ENCODE measurements at places on chromosomes 3 and 15.
A peak's percentile ranks its signal among the peaks of the same experiment; 100 is the strongest.

GRCh38 chr3:75329476-75330097, 334.5 kb upstream of the FRG2C start:
- no peak for DNase-seq

- no peak for DNase-seq
These were observed 157.3 kb downstream of the WNT5A start for GRCh38 chr3:55329849-55330248.

GRCh38 chr3:11510356-11510755, 133.4 kb downstream of the VGLL4 start:
- no peak for DNase-seq

DNA sequence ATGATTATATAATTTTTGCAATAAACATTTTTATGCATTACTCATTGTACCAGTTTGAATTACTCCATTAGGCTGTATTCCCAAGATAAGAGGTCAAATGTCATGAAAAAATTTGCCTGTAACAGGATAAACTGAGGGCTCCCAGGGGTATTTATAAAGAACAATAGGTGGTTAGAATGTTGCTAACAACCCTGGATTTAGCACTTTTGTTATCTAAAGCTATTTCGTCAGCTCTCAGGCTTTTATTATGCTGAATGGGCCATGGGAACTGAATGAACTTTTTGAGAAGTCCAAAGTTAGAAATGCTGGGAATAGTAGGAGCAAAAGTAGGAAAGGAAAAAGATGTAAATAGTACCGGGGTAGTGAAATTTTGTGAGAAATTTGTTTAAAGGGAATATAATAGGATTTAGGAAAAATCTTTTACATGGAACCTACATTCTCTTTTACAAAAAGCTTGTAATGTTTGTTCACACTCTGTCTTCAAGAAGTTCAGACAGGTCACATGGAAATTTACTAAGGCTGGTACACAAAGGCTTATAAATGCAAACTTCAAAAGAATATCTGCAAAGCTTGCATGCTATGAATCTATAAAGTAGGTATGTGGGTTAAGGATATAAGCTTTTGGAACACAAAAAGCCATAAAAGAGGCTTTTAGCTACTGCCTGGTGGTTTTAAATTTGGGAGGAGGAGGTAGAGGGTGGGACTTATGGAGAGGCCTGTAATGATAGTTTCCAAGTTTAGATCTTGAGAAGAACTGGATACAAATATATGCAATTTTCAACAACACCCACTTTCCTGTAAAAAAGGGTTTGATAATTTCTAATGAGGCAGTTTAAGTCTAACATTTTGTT, 445.8 kb upstream of the NAALADL2 start:
- no peak for DNase-seq

DNA sequence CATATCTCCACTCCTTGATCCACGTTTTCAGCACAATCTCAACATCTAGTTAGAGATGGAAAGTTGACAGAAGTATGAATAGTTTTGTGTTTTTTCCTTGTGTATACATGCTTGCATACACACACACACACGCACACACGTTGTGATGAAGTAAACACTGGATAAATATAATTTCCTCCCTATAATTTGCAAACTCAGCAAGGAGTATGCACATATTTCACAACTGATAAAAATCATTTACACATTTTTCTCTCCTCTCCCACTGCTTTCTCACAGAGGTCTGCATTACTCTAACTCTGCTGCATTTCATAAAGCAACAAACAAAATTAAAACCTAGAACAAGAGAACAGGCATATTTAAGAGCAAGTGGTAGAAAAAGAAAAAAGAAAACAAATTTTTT, 320.9 kb downstream of the ERC2 start:
- no peak for DNase-seq

GRCh38 chr3:141507392-141508066, 20.7 kb downstream of the RASA2 start:
- DNase-seq, result no peak

GRCh38 chr3:30723211-30723610, 116.8 kb downstream of the TGFBR2 start:
- no peak for DNase-seq

GRCh38 chr3:176479248-176479647, 718.0 kb downstream of the TBL1XR1 start:
- no peak for DNase-seq

GRCh38 chr3:5187920-5188418, 462 bp downstream of the EDEM1 start:
- peak; percentile 72 for DNase-seq

GRCh38 chr15:78508272-78508671, 895 bp downstream of the HYKK start:
- DNase-seq, result no peak

- DNase-seq, result no peak
These were observed 16.2 kb downstream of the XPC start for GRCh38 chr3:14162178-14162577.

DNA sequence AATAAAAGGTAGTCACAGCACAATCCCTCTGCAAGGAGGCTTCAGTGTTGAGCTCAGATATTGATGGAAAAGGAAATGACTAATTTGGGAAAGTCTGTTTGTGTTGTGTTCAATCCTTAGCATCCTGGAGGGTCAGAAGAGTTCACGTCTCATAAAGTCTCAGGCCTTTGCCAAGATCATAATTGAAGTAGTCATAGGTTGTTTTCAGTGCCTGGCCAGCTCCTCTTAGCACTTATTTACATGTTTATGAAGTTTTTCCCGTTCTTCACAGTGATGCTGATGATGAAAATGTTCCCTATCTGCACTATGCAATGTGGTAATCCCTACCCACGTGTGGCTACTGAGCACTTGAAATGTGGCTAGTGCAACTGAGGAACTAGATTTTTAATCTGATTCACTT, 61.6 kb upstream of the TGFBR2 start:
- peak; percentile 27 for DNase-seq

DNA sequence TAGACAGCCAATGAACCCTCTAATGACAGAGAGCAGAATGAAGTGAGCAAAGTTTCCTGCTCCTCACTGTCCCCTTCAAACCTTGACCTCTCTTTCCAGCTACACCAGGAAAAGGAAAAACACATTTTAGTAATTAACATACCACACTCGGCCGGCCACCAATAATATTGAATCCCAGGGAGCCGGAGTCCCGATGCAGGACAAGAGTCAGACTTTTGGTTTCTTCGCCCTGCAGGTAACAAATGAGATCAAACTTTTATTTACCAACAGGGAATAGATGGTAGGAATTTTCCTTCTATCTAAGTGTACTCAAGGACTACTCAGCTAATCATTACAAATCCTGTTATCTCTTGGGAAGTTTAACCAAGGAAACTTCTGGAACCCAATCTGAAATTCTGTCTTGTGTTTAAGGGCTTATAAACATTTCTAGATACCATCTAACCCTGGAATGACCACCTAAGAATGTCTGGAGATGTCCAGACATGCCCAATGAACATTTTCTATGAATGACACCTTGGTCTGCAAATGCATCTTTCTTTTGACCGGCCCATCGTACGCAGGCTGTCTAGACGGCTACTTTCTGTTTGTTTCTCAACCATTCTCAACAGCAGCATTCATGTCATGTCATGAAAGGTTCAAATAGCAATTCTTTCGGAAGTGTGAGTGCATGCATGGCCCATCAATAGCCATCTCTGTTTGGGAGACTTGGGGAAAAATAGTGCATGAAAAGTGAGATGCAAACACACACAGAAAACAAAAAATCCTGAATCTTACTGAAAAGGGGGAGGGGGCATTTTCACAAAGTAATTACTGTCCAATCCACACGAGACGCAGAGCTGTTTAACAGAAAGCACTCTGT, 16.1 kb downstream of the PDZRN3 start:
- DNase-seq, result no peak

GRCh38 chr3:196225763-196226364, 9.5 kb downstream of the SLC51A start:
- DNase-seq, result no peak

GRCh38 chr3:30443756-30444673, 162.4 kb upstream of the TGFBR2 start:
- DNase-seq, result no peak

DNA sequence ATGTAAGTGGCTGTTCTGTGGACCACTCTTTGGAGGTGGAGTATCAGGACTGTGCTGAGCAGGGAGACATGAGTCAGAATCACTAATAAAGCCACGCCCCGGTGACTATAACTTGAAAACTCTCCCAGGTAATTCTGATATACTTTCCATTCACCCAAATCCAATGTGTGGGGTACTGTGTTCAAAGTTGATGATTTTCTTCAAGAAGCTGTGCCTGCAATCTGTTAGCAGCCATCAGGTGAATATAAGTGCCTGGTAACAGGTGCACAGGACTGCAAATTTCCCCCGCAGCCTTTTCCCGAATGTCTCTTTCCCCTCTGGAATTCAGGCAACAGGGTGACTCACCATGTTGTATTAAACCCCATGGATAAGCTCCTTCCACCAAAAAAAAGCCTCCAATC, 17.0 kb downstream of the MAGI1 start:
- DNase-seq, result no peak

- DNase-seq, result peak; percentile 82
These were observed 40.8 kb downstream of the FOXP1 start for GRCh38 chr3:71542521-71543370.

DNA sequence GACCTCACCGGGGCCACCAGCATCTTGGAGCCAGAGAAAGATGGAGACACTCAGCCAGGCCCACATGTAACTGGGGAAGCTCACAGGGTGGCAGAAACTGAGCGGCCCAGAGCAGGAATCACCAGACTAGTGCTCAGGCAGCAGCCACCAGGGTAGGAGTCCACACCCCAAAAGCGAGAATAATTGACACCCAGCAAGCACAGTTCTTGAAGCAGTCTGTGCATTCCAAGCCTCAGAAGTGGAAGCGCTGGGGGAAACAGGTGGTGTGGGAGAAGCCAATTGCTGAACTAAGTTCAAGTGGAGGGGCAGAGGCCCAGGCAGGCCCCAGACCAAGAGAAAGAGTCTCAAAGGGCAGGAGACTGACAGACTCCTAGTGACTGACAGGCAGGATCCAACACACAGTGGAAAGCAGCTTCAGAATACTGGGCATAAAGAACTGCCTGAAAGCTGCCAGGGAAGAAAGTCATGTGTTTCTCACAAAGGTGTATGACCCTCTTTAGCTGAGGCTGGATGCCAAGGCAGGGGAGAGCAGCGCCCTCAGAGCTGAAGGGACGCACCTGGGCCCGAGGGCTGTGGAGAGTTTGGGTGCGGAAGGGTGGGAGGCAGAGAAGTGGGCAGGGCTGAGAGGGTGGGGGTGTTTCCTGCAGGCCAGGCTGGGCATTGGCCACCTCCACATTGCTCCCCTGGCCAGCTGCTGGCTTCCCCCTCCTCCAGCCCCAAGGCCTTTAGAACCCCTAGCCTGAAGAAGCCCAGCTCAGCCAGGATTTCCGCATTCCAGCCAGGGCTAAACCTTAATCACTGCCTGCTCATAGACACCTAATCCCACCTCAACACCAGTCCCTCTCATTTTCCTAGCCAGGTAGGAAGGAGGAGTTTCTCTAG, 7.7 kb downstream of the NT5DC2 start:
- DNase-seq, result no peak

- DNase-seq, result no peak
These were observed 85.0 kb downstream of the OSBPL10 start for GRCh38 chr3:31896026-31896425.

GRCh38 chr3:8204853-8205650, 296.6 kb upstream of the LMCD1 start:
- no peak for DNase-seq

DNA sequence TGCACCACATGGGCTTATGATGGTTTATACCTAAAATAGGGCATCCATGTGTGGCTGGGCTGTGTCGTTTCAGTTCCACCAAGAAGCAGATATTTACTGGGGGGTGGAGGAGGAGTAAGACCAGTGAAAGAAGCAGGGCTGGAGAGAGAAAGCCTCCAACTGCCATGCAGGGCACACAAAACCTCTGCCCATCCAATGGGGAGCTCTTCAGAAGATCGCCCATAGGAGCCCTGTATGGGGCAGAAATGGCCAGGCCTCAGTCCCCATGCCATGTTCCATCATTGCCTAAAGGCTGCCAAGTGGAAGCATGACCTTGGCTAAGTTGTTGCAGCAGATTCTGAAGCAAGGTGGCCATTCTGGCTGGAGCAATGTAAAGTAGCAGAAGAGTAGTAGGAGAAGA, 277.0 kb downstream of the MEX3B start:
- DNase-seq, result no peak

DNA sequence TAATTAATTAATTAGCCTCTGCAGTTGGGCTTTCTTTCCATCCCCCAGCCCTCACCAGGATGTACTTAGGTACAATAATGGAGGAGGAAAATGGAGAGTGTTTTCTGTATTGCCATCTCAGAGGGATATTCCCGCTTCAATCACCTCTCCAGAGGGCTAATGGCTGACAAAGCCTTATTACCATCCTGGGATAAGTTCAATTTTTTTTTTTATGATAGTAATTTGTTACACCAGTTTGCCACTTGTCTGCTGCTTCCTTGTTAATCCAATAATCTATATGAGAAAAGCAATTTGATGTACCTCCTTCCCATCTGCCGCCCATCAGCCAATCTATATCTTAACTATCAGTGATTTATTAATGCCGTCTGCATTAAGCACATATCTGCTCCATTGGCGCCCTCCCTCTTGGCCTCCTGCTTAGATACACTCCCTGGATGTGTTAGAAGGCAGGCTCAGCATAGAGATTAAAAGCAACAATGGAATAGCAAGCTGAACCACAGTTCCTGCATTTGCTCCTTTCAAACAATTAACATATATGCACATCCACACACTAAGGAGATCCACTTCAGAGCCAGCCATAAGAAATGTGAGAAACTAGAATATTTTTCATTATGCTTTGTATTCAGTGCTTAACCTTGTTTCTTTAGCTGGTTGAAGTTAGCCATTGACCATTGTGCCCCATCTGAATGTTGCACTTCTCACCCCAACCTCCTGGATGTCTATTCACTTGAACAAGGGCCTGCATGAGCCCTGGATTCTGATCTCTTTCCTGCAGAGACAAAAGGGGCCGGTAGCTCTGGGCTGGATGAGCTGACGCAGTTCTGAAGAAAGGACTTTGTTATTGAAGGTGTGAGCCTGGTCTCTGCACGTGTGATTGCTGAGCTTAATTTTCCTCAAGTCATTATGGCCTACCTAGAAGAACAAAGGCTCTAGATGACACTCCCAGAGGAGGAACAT, 237.3 kb upstream of the GAP43 start:
- DNase-seq, result no peak

DNA sequence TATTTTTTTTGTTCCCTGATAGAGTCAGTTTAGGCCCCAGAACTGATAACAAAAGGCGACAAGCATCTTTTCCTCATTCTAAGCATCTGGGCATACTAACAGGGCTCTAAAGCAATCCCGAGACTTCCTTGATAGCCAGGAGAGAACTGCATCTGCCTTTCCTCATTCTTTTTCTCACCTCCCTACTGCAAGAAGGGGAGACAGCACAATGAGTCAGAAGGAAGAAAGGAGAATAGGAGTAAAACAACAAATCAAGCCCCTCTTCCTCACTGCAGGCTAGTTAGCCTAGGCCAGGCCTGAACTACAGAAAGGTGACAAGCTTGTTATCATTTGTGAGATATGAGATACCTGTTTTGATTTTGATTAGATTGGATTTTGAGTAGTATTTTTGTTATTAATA, 97.9 kb downstream of the NAALADL2 start:
- no peak for DNase-seq

Data from suppressor macrophage treated with lipopolysaccharide for 4 hours (primary cell).